ENCODE measurements at places on chromosomes 13 and 19.
A peak's percentile ranks its signal among the peaks of the same experiment; 100 is the strongest.

DNA sequence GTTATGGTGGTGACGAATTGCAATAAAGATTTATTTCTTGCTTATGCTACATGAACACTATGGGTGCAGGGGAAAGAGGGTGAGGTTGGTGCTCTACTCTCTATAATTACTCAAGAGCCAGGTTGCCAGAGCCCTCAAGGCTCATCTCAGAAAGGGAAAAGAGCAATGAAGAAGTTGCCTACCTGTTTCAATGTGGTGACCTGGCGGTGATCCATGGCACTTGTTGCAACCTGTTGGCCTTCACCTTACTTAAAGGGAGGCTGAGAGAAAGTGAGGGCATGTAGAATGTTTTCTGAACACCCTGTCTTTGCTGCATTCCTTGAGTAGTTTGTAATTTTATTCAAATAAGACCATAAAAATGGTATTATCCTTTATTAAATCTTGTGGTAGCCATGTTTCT is 394.4 kb downstream of the GPC6 start:
- no peak for DNase-seq

DNA sequence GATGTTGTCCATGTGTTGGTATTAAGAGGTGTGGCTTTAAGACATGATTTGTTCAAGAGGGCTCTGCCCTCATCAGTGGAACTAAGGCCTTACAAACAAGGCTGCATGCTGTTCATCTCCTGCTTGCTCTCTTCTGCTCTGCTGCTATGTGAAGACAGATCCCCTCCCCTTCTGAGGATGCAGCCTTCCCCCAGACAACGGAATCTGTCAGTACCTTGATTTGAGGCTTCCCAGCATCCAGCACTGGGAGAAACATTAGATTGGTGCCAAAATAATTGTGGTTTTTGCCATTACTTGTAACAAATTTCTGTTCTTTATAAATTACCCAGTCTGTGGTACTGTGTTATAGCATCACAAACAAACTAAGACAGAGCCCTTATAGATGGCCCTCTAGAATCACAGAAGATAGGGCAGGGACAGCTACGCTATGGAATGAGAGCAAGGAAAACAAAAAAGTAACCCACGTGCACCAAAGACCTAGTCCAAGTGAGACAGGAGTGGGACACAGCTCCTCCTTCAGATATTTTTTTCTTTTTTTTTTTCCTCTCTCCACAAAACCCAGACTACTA is 151.5 kb upstream of the RXFP2 start:
- no peak for DNase-seq

GRCh38 chr13:80359778-80360452 is 19.0 kb upstream of the SPRY2 start:
- peak; percentile 71 for DNase-seq

GRCh38 chr19:35083691-35084508 is 31.7 kb upstream of the FXYD3 start:
- no peak for DNase-seq

- DNase-seq: no peak
These were observed 855.6 kb downstream of the EFNB2 start for GRCh38 chr13:105679838-105680237.

DNA sequence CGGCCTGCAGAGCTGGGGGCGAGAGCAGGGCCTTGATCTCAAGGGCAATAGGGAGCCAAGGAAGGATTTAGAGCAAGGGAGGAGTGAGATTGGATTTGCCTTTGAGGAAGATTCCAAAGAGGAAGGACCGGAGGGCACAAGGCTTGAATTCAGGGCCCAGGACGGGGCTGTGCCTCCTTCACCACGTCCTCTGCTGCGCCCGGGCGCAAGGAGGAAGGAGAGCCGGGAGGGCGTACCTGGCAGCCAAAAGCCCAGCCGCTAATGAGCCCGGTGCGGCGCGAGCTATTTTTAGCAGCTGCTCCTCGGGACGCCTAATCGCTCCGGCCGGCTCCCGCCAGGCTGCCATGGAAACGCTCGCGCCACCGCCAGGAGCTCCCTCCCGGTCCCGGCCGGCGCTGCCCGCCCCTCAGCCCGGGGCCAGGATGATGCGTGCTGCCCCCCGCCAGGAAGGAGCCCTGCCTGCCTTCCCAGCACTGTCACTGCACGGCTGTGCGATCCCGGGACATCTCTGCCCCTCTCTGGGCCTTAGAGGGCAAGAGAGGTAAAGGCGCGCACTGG is 31.3 kb downstream of the TINCR start:
- DNase-seq: peak; percentile 81

- peak; percentile 18 for DNase-seq
These were observed 3.5 kb downstream of the SSBP4 start for GRCh38 chr19:18422530-18423191.

DNA sequence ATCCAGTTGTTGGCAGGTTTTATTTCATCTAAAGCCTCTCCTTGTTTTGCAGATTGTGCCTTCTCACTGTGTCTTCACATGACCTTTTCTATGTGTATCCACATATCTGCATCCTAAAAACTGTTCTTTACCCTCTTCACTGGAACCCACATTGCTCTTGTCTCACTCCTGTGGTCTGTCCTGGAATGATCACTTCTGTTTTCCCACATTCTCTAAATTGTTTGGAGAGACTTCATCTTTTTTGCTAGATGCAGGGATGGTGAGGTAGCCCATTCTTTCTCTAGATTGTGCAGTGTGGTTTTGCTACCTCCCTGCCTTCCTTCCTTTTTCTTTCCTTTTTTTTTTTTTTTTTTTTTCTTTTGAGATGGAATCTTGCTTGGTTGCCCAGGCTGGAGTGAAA is 608.6 kb upstream of the MIR17HG start:
- DNase-seq: no peak

DNA sequence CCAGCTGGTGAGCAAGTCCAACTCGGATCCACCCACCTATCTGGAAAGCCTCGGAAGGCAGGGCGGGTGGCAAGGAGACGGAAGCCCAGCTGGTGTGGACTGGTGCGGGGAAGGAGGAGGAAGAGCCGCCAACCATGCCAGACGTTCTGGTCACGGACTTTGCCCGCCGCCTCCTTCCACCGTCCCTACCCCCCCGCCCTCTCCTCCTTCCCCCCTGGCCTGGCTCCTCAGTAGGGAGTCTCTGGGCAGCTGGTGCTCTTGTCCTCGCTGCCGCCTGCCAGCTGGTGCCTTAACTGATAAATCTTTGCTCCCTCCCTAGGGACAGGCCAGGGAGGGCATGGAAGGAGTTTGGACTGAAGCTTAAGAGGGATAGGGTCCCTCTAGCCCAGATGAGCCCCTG is 4.8 kb downstream of the SYNGR4 start:
- DNase-seq: no peak

- DNase-seq: no peak
These were observed 33.0 kb downstream of the DPRX start for GRCh38 chr19:53664760-53665159.

GRCh38 chr13:102192858-102193257 is 209.0 kb downstream of the FGF14 start:
- DNase-seq: no peak

DNA sequence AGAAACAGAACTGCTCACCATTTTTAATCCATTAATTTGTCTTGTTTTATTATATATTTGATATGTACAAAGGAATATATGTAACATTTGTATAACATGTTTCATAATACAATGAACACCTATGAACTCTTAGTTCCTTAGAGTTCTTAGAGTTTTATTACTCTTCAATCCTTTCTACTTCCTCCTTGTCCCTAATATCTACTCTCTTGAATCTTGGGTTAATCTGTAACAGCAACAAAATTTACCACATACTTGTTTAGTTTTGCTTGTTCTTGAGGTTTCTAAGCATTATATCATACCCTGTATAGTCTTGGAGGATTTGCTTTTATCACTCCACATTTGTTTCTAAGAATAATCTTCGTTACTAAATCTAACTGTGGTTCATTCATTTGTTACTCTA is 151.4 kb downstream of the PDS5B start:
- no peak for DNase-seq

DNA sequence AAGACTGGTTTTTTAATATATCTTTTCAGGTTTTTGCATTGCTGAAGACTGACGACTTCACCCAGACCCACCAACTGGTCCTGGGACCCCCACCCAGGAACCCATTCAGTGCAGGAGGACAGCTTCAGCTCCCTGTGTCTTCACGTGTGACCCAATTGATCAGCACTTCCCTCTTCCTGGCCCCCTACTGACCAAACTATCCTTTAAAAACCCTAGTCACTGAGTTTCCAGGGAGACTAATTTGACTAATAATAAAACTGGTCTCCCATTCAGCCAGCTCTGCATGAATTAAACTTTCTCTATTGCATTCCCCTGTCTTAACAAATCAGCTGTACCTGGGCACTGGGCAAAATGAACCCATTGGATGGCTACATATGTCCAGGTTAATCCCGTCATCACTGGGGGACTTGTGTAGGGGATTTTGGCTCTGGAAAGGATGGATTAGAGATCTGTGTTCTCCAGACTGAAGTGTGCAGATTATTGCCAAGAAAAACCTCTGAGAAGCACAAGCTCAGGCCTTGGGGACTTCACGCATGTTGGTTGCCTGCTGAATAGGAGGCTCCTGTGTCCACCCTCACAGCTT is 16.3 kb upstream of the PARP4 start:
- no peak for DNase-seq

DNA sequence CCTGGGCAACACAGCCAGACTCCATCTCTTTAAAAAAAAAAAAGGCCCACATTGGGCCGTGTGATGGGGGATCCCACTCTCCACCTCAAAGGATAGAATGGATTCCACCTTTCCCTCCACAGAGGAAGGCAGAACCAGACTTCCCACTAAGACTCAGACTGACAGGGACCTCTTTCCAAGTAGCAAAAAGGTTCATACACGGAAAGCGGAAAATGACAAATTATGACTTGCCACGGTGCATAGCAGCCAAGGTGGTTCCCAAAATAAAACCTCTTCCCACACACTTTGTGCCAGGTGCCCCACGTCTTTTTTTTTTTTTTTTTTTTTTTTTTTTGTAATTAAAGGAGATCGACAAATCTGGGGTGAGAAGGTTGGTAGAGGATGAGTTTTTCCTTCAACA is 14.4 kb upstream of the TTYH1 start:
- DNase-seq: no peak

GRCh38 chr19:4352701-4353121 is 9.3 kb downstream of the MPND start:
- peak; percentile 70 for DNase-seq

GRCh38 chr19:56547535-56547934 is 8.8 kb downstream of the ZFP28 start:
- DNase-seq: no peak

- no peak for DNase-seq
These were observed 3.2 kb upstream of the DENND1C start for GRCh38 chr19:6484831-6485230.

- DNase-seq: no peak
These were observed 13.8 kb downstream of the KLC3 start for GRCh38 chr19:45354241-45354842.

DNA sequence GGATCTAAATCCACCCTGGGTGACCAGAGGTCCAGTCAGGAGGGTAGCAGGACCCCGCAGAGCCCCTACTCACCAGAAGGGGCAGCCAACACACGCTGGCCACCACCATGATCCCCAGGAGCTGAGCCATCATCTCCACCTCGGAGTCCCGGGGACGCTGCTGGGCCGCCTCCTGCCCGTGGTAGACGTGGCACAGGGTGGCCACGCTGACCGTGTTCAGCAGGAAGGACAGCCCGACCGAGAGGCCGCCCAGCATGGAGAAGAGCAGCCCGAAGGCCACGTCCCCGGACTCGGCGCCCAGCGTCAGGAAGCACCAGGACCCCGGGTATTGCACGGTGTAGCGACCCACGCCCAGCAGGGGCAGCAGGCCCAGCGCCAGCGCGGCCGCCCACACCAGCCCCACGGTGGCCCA is 6.9 kb downstream of the TBXA2R start:
- peak; percentile 0 for DNase-seq

GRCh38 chr13:54185101-54185500 is 1156.5 kb downstream of the OLFM4 start:
- DNase-seq: no peak

DNA sequence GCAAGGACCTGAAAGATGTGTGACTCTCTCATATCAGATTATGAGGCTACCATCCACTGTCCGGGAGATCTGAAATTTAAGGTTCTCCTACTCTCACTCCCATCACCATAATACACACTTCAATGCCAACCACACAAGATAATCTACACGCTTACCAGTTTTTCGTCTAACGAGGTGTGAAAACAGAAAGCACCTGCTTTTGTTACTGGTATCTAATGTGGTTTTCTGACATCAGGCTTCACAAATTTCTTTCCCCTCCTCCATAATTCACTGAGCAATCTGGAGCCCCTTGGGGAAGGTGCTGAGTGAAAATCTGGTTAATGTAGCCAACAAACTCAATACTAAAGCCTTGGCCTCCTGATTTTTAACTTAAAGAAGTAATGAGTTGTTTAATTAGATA is 10.1 kb upstream of the LRCH1 start:
- DNase-seq: no peak

GRCh38 chr13:88063741-88064140 is 392.6 kb downstream of the SLITRK5 start:
- no peak for DNase-seq

DNA sequence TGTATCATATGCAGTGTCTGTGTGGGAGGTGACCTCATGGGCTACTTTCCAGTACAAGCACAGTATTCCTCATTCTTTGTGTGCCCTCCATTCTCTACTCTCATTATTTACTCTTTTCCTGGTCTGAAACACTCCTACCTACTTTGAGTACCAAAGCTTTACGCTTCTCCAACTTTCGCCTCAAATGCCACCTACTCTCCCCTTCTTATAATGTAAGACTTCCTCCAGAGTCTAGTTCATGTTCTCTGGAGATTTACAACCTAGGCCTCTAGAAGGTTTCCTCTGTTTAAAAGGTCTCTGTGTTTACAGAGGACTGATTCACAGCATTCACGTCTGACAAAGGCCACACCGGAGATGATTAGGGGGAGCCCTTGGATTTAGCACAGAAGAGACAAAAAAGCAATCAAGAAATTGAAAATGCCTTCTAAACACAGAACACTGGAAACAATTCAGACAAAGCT is 302.0 kb downstream of the KLF12 start:
- no peak for DNase-seq

DNA sequence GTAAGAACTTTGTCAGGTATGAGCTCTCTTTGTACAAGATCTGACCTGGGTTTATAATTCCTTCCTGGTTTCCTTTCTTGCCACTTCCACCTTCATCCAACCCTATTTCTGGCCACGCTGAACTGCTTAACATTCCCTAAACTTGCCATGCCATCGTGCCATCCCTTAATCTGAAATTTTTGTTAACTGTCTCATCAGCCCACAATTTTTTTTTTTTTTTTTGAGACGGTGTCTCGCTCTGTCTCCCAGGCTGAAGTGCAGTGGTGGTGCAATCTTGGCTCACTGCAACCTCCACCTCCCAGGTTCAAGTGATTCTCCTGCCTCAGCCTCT is 144.6 kb downstream of the GGACT start:
- no peak for DNase-seq

Measured in muscle of leg (tissue), 16 donors.